Hematopoietic multipotent progenitor cell (in vitro differentiated cells): ENCODE measurements at places on chromosomes 12 and 14. TPM values are rescaled to one million over a fixed set of nuclear protein-coding genes. Genes with fewer than 3 reads are reported as not detected.

CD163L1 gene
- total RNA-seq = under 0.01 TPM

ST8SIA1 gene
- 0.54 TPM for total RNA-seq

PPP4R4 gene
- under 0.01 TPM for total RNA-seq

GRCh38 chr14:99041820-99042174, 230.2 kb downstream of the BCL11B start:
- DNase-seq = no peak

- DNase-seq = no peak
Measured at GRCh38 chr12:48442179-48442847, 30.0 kb upstream of the ANP32D start.

- no peak for DNase-seq
Measured at GRCh38 chr12:6551496-6552139, 4.2 kb downstream of the IFFO1 start.

- DNase-seq = no peak
Measured at GRCh38 chr14:38790916-38791315, 312.1 kb downstream of the SEC23A start.

DNA sequence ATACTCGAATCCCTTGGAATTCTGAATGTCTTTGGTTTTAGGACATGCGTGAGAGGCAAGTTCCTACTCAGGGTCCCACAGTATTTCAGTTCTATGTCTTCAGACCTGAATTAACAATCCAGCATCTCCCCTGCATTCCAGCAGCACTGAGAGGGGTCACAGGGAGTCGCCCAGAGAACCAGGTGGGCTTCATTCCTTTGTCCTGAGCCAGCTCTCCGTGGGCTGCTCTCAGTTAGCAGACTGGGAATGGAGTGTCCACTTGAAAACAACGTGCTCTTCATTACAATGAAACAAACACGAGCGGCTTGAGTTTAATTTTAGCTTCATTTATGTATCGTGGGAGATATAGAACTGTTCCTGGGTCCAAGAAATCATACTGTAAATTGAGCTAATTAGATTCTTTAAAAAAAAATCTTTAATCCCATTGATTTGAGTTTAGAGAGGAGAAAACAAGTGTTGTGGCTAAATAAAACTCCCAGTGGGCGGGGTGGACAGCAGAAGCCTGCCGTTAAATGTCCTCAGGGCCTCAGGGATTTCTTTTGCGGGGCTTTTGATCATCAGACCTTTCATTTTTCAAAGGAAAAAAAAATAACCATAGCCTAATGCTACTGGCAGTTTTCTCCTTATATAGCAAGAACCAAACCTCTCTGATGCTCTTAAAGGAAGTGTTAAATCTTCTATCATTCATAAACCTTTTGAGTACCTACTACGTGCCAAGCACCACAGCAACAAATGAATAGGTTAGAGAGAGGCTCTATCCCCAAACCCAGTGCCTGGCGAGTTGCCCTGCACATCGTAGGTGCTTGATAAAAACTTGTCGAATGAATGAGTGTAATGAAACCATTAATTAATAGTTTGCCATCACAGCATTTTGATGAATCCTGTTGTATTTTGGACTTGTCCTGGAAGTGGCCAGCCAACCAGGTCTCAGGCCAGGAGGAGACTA, 140.4 kb downstream of the CHST11 start:
- DNase-seq = no peak

CYP27B1 gene
- total RNA-seq = 3.2 TPM

MIA2 gene
- 7.8 TPM for total RNA-seq

KRT75 gene
- not detected for total RNA-seq

CABP1 gene
- total RNA-seq = under 0.01 TPM
